CD4-positive, CD25-positive, alpha-beta regulatory T cell (primary cell): ENCODE measurements at places on chromosomes 1 and 21. TPM values are rescaled to one million over a fixed set of nuclear protein-coding genes. Genes with fewer than 3 reads are reported as not detected.

DNA sequence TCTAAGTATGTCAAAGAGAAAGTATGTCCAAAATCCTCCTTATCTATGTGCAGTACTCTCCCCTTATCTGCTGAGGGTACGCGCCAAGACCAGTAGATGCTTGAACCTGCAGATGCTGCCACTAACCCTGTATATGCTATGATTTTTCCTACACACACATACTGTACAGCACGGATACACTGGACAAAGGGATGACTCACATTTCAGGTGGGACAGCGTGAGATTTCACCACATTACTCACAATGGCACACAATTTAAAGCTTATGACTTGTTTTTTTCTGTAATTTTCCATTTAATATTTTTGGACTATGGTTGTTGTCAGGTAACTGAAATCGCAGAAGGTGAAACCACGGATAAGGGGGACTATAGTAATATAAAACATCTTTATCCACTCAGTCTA lies 4.1 kb downstream of the ORC1 start:
- no peak for DNase-seq

DNA sequence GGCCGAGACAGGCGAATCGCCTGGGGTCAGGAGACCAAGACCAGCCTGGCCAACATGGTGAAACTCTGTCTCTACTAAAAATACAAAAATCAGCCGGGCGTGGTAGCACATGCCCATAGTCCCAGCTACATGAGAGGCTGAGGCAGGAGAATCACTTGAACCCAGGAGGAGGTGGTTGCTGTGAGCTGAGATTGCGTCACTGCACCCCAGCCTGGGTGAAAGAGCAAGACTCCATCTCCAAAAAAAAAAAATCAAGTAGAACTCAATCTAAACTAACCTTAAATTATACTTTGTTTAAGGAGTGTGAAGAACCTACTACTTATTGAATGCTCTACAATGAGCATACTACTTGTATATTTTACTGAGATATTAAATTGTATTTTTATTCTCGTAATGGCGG lies 30.5 kb upstream of the RNF186 start:
- DNase-seq = no peak

GRCh38 chr21:33897739-33898138 lies 17.9 kb downstream of the ATP5PO start:
- no peak for DNase-seq

DNA sequence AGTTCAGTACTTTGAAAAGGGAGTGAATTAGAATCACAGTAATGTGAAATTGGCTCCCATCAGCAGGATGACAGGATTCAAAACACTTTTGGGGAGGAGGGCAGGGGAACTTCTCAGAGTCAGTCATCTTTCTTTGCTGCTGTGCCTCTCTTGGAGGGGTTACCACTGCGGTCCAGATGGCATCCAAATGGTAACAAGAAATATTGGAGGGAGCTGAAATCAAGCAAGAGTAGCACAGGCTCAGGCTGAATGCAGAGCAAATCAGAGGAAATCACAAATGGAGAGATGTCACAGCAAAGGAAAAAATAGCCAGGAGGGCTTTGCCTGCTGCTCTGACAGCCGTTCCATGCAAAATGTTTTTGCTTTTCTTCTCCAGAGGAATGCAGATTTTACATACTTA lies 75.0 kb upstream of the C8B start:
- no peak for DNase-seq

DNA sequence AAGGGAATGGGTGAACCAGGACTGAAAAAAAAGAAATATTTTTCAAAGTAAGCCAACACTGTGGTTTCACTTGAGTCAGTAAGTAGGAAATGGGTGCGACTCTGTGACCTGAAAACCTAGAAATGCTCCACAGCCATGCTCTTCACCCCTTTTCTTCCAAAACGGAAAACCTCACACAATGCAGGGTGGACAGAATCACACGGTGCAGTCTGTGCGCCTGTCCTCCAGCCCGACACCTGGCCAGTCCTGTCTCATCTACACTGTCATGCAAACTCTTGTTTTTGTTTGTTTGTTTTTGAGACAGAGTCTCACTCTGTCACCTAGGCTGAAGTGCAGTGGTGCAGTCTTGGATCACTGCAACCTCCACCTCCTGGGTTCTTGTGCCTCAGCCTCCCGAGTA lies 53.3 kb downstream of the B3GALT5 start:
- no peak for DNase-seq

DNA sequence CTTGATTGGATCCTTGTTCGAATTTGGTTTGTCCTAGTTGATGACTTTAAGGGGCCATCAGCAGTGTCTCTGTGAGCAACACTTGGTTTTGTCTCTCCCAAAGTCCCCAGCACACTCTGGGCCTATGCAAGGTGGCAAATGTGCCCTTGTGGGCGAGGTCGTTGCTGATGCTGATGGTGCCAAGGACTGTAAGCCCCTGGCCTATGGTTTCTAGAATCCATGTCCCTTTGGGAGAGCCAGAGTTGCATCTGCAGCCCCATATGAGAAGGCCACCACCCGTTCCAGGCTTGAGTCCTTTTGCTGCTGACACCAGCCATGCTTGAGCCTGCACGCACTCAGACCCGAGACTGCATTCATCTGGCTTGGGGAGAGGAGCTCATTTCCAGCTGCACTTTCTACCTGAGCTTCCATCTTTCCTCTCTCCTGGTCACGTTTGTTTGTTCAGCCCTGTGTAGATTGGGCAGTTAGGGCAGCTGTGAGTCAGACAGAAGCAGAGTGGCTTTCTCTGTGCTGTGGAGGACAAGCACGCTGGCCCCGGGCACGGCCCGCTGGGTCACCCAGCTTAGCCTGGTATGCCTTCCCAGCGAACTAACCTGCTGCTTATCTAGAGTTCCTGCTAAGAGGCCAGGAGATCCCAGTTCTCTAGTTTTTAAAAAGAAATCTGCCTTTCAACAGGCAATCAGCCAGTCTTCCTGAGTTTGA lies 52.1 kb upstream of the CSF3R start:
- DNase-seq = no peak

DNA sequence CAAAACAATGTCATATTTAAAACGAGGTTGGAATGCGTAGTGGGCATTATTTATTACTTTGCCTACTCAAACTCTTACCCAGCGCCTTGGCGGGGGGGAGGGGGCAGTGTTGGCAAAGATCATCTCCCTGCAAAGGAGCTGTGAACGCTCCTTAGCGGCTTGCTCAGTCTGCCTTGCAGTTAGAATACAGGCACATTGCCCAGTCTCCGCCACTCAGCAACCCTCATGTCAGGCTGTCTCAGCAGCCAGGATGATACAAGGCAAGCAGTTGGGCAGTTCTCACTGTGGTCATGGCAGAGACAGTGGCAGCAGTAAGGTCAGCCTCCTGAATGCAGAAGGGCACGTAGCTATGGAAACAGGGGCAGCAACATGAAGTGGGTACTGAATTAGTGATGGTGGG lies 170.4 kb upstream of the KCNK2 start:
- no peak for DNase-seq

- no peak for DNase-seq
Measured at GRCh38 chr1:10378081-10378841, 20.6 kb upstream of the PGD start.

Gene MEGF6
- 123 TPM for total RNA-seq

Gene TIAM1
- total RNA-seq = 142 TPM

DNA sequence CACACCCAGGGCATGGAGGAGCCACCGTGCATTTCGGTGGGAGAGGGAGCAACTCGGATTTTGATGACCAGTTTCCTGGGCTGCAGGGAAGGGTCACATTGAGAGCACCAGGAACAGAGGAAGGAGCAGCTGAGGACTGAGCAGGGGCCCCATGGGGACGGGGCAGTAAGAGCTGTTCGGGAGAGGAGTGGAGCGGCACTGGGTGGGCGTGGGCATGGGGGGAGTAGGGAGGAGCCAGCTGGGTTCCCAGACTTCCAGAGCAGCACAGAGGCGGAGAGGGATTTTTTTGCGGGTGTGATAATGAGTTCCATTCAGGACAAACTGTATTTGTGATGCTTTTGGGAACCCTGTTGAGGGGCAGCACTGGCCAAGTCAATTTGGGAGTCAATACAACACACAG lies 17.4 kb upstream of the GPR153 start:
- DNase-seq = no peak
